Activated CD8-positive, alpha-beta memory T cell treated with anti-CD3 and anti-CD28 coated beads for 4 hours (primary cell): ENCODE measurements at places on chromosomes 3 and 15.

- no peak for DNase-seq
Observed at GRCh38 chr15:45333550-45333949, 44.8 kb downstream of the GATM start.

GRCh38 chr3:124463234-124463633, 267.0 kb upstream of the UMPS start:
- no peak for DNase-seq

DNA sequence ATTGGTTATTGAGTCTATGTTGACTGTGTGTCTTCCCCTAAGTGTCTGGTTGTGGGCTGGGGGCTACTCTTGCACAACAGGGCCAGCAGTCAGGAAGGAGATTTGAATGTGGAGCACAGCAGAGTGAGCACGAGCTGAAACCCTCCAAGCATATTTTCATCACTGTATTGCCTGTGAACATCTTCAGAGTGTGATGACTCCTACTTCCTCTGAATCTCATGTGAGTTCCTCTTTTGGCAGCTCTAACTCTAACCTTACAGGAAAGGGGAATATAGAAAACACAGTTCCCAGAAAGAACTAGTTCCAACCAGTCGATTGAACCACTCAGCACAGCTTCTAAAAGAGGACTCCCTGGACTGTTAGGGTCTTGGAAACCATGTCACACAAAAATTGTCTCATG, 211.6 kb downstream of the RAP2B start:
- DNase-seq: no peak

- no peak for DNase-seq
Observed at GRCh38 chr3:41138146-41138545, 61.2 kb upstream of the CTNNB1 start.

GRCh38 chr3:99579246-99579645, 59.1 kb upstream of the COL8A1 start:
- DNase-seq: no peak

GRCh38 chr3:10330319-10330718, 9.4 kb upstream of the SEC13 start:
- no peak for DNase-seq

GRCh38 chr3:188976407-188976806, 195.4 kb upstream of the TPRG1 start:
- DNase-seq: no peak
